ENCODE measurements at places on chromosomes 11 and 22.

- peaks cover 13% of the 10 kb centered on the region for H3K27me3 ChIP-seq
- no peak overlapping the region for H3K27ac ChIP-seq
- peaks cover 5% of the 10 kb centered on the region for H3K4me1 ChIP-seq
- no peak for DNase-seq
- H3K4me3 ChIP-seq = no peak overlapping the region
- no peaks in the 10 kb centered on the region for H3K36me3 ChIP-seq
Observed at GRCh38 chr22:38882972-38883622, 11.1 kb upstream of the CBX6 start.

DNA sequence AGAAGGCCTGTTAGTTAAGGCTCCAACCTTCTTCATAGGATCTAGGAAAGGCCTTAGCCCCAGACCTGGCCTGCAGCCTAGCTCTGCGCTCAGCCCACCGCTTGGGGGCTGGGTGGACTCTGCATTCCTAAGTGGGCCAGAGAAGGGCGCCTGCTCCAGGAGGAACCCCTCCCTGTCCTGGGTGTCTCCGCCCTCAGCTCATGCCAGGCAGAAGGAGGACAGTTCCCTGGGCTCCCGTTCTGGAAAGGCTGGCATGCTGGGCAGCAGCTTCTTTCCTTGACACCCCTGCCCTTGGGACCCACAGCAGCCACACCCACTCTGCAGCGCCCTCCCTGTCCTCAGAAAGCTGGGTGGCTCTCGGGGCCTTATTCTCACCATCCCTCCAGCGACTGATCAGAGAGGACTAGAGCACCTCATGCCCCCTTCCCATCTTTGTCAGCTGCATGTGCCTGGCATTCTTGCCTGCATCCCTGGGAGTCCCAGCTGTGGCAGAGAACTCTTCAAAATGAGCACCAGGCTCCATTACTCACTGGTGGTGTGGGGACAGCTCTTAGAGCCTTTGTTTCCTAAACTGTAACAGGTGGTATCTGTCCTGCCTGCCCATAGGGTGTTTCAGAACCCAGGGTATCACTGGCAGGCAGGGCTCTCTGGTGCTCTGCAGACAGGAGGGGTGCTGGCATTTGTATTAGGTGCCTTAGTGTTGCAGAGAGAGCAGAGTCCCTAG lies 20.3 kb upstream of the MYRF start:
- peaks cover 2% of the 10 kb centered on the region for H3K4me1 ChIP-seq
- DNase-seq = no peak
- no peak overlapping the region for H3K27ac ChIP-seq
- H3K36me3 ChIP-seq = no peaks in the 10 kb centered on the region

DNA sequence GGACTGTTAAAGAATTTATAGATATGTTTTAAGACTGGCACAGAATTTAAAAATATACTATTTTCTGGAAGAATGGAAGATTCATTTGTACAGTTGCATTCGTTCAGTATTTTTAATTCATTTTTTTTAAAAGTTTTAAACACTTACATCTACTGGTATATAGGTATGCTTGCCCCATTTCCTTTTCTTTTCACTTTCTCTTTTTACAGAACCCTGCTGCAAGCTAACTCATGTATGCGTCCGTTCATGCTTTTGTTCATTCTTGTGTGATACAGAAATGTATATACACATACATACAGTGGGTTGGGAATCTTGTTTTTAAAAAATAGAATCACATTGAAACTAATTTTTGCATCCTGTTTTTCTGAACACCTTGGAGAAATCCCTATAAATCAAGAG lies 31.0 kb downstream of the PACS1 start:
- peak overlapping the region; percentile 76 for H3K4me3 ChIP-seq
- H3K4me1 ChIP-seq = peaks cover 46% of the 10 kb centered on the region
- H3K27me3 ChIP-seq = no peaks in the 10 kb centered on the region
- H3K36me3 ChIP-seq = peaks cover 26% of the 10 kb centered on the region

DNA sequence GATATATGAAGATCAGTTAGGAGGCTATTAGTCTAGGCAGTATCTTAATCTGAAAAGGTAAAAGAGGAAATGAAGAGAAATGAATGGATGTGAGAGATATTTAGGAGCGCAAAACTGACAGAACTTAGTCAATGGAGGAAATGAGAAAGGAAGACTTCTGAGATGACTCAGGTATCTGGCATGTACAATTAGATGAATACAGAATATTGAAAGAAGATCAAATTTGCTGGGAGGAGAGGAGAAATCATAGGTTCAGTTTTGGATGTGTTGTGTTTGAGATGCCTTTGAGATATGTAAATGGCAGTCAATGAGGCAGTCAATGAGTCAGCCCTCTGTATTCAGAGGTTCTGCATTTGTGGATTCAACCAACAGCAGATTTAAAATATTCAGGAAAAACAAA lies 42.9 kb upstream of the GAB2 start:
- DNase-seq = no peak
- H3K27me3 ChIP-seq = no peaks in the 10 kb centered on the region
- peaks cover 19% of the 10 kb centered on the region for H3K4me1 ChIP-seq

DNA sequence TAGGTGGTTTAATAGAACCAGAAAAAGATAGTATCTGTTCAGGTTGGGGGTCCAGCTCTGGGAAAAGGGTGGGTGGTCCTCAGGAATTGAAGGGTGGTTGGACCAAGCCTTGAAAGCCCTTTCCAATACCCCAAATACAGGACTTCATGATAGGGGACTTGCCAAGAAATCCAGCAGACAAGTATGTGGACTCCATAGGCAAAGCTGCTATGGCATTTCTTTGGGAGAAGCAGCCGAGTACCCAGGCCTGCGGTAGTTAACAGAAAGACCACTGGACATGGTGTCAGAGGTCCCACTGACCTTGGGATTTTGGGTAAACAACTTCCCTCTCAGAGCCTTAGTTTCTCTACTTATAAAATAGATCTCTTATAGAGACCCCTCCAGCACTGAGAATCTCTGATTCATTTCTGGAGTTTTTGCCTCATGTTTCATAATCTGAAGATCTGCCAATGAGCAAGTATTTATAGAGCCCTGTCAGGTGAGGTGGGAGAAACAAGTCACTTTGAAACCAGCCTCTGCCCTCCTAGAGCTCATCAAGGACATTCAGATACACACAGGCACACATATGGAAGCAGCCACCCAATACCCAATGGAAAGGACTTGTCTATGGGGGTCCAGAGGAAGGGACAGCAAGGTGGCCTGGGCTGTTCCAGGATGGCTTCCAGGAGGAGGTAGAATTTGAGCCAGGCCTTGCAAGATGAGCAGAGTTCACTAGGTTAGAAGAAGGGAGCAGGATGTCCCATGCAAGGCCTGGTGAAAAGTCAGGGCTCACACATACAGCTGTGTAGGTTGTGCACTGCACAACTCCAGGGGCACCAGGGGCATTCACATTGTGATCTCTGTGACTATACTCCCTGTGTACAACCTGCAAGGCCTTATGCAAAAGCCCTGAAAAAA lies 31.0 kb upstream of the ACCSL start:
- no peak overlapping the region for H3K27ac ChIP-seq
- no peaks in the 10 kb centered on the region for H3K36me3 ChIP-seq
- no peak overlapping the region for H3K4me3 ChIP-seq
- no peaks in the 10 kb centered on the region for H3K4me1 ChIP-seq
- peaks cover 21% of the 10 kb centered on the region for H3K27me3 ChIP-seq
- DNase-seq = no peak

GRCh38 chr22:47260551-47260950 lies 498.1 kb downstream of the TBC1D22A start:
- H3K27me3 ChIP-seq = no peaks in the 10 kb centered on the region
- H3K36me3 ChIP-seq = no peaks in the 10 kb centered on the region
- no peak for DNase-seq
- H3K4me3 ChIP-seq = no peak overlapping the region

- no peaks in the 10 kb centered on the region for H3K4me1 ChIP-seq
- no peaks in the 10 kb centered on the region for H3K27me3 ChIP-seq
- H3K4me3 ChIP-seq = no peak overlapping the region
- no peaks in the 10 kb centered on the region for H3K36me3 ChIP-seq
Observed at GRCh38 chr11:92846491-92847125, 122.8 kb upstream of the MTNR1B start.

DNA sequence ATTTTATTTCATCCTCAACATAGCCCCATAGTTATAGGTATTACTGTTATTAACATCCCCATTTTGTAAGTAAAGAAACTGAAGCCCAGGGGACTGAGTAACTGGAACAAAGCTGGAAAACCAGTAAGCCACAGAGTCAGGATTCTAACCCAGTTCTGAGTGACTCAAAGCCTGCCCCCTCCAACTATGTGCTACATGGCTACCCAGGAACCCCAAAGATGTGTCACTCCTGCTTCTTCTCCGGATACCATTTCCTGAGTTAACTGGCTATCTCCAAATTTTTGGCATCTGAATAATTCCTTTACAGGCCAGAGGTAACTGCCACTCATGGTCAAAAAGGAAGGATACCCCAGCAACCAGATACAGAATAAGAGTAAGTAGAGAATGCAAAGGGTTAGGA lies 43.6 kb downstream of the TENM4 start:
- H3K36me3 ChIP-seq = no peaks in the 10 kb centered on the region
- H3K27ac ChIP-seq = no peak overlapping the region
- H3K4me1 ChIP-seq = no peaks in the 10 kb centered on the region
- no peak overlapping the region for H3K4me3 ChIP-seq
- DNase-seq = no peak

DNA sequence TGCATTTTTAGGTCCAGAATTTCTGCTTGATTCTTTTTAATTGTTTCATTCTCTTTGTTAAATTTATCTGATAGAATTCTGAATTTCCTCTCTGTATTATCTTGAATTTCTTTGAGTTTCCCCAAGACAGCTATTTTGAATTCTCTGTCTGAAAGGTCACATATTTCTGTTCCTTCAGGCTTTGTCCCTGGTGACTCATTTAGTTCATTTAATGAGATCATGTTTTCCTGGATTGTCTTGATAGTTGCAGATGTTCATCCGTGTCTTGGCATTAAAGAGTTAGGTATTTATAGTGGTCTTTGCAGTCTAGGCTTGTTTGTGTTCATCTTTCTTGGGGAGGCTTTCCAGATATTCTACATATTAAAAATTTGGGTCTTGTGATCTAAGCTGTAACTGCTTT lies 694.8 kb upstream of the CCDC179 start:
- no peak overlapping the region for H3K4me3 ChIP-seq
- peaks cover 1% of the 10 kb centered on the region for H3K27me3 ChIP-seq
- H3K4me1 ChIP-seq = no peaks in the 10 kb centered on the region
- DNase-seq = no peak
- H3K36me3 ChIP-seq = no peaks in the 10 kb centered on the region
- H3K27ac ChIP-seq = no peak overlapping the region

- DNase-seq = no peak
- H3K4me3 ChIP-seq = no peak overlapping the region
- H3K36me3 ChIP-seq = peaks cover 33% of the 10 kb centered on the region
- no peaks in the 10 kb centered on the region for H3K27me3 ChIP-seq
- peaks cover 17% of the 10 kb centered on the region for H3K4me1 ChIP-seq
Observed at GRCh38 chr11:108732395-108732794, 67.5 kb downstream of the DDX10 start.

GRCh38 chr11:130452176-130452575 lies 3.7 kb downstream of the ADAMTS15 start:
- H3K27me3 ChIP-seq = peaks cover 49% of the 10 kb centered on the region
- no peaks in the 10 kb centered on the region for H3K36me3 ChIP-seq
- no peak for DNase-seq
- H3K4me1 ChIP-seq = peaks cover 12% of the 10 kb centered on the region
- no peak overlapping the region for H3K27ac ChIP-seq
- no peak overlapping the region for H3K4me3 ChIP-seq

- DNase-seq = no peak
- no peaks in the 10 kb centered on the region for H3K36me3 ChIP-seq
- H3K4me1 ChIP-seq = peaks cover 1% of the 10 kb centered on the region
Observed at GRCh38 chr22:48180631-48181030, 1418.2 kb downstream of the TBC1D22A start.
